ENCODE measurements at places on chromosomes 4 and X.

- no peak for DNase-seq
Observed at GRCh38 chr4:2484185-2484584, 15.3 kb downstream of the RNF4 start.

- DNase-seq, result peak; percentile 28
Observed at GRCh38 chrX:154305541-154306205, 10.1 kb downstream of the TKTL1 start.

- peak; percentile 51 for DNase-seq
Observed at GRCh38 chr4:158535130-158535614, 13.5 kb downstream of the RXFP1 start.

GRCh38 chr4:76584241-76585152, 149.5 kb downstream of the SHROOM3 start:
- DNase-seq, result no peak

- peak; percentile 82 for DNase-seq
Observed at GRCh38 chrX:38805432-38806389, 4.5 kb downstream of the MID1IP1 start.

- DNase-seq, result no peak
Observed at GRCh38 chr4:45580334-45580733, 543.5 kb downstream of the GABRG1 start.

- no peak for DNase-seq
Observed at GRCh38 chr4:53961351-53961750, 103.1 kb downstream of the CHIC2 start.

DNA sequence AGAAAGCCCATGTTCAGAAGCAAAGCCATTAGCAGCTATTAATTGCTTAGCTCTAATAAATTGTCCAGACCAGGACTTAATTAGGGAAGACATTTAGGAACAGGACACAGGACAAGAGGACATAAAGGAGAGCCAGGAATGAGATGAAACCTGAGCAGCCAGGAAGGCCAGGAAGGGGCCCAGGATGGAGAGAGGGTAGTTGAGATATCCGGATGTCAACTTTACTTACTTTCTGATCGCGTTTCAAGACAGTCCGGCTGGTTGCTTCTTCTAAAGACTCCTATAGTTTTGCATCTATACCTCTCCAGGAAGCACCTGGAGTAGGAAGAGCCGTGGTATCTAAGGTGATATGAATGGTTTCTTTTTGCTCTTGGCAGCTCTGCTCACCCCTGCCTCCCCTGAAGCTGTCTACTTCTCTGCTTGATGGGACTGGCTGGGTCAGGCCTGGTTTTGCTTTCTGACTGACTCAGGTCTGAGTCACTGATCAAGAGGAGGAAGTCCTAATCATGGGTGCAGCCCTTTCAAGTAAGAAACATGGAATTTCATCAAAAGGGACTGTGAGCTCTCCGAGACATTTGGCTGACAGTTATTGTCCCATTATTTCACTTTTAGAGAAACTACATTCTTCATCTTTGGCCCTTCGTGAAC, 733.3 kb downstream of the RPA4 start:
- DNase-seq, result peak; percentile 65

GRCh38 chr4:44912980-44913379, 186.6 kb upstream of the GNPDA2 start:
- DNase-seq, result no peak

DNA sequence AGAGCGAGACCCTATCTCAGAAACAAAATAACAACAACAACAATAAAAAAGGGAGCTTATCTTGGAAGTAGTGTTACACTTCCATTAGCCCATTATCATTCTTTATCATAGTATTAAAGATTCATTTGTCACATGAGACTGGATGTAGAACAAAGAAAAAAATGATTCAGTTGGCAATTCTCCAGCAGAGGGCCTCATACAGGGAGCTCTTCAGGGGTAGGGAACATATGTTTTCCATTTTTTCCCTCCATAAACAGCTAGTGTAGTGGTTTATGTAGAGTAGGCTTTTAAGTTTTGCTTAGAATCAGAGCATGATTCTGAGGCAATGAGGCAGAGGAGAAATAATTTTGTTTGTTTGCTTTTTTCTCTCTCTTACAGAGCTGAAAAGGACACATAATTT, 5.8 kb downstream of the CPE start:
- no peak for DNase-seq

GRCh38 chr4:103998756-103999155, 279.0 kb upstream of the TACR3 start:
- no peak for DNase-seq

- no peak for DNase-seq
Observed at GRCh38 chrX:43682726-43683125, 26.6 kb downstream of the MAOA start.

- DNase-seq, result no peak
Observed at GRCh38 chrX:130594453-130594916, 192.7 kb downstream of the RBMX2 start.

- DNase-seq, result peak; percentile 63
Observed at GRCh38 chr4:94595880-94596483, 144.2 kb downstream of the PDLIM5 start.

DNA sequence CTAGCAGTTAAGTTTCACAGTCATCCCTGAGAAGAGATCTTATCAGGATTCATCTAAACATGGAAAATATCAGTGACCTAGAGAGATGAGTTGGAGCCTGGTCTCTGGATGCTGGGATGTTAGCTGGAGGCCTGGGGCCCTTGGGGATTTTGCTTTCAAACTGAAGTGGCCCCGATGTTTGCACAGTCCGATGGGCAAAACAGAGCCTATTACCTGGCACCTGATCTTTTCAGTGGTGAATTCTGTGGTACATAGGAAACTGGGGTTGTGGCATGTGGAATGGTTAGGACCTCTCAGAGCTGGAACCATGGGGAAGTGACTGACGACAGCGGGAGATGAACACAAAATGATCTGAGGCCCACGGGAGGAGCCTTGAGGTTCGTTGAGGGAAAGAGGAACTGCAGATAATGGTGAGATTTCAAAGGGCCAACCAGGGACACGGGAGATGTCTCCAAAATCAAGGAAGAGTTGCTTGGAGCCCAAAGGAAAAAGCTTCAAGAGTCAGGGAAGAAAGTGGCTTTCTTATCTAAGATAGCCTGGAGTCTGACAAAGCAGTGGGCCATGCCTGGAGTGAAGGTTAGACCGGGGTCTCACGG, 17.8 kb upstream of the TENM3 start:
- no peak for DNase-seq

DNA sequence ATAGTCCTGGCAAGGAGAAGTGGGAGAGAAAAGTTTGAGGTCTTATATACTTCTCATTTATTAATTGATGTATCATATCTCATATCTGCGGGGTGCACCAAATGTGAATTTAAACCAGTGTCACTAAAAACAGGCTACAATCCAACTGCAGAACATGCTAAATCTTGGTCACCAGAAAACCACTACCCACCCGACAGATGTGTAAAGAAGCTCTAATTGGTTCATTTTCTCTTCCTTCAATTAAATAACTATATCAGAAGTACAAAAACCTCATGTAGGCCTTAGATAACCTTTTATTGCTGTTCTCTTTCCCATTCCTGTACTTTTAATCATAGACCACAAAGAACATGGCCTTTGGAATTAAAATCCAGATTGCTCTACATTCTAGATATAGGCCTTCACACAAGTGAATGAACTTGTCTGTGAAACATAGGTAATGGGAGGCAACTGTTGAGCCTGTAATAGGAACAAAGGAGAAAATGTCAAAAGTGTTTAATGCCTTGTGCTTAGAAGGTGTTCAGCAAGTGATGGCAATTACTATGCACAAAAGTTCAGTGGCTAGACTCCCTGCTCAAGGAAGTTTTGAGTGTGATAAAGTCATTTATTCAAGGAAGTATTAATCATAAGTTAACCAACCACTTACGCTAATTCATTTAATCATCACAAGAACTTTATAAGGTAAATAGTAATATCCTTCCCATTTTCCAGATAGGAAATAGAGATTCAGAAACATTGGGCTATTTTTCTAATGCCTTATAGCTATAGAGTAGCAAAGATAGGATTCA, 425.6 kb downstream of the INPP4B start:
- no peak for DNase-seq

DNA sequence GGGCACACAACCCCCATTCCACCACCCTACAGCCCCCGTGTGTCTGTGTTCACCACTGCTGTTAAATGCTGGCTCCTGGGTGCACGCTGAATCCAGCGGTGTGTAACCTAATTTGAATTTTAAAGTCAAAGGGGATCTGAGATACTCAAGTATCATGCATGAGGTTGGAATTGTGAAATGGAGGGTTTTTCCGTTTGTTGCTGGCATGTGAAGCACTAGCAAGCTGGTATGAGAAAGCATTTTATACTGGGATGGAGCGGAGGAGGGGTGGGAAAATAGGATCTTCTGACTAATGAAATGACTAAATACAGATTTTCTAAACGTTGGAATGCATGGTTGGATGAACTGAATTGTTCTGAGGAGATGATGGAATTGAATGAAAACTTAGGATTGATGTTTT, 36.9 kb upstream of the FAT1 start:
- no peak for DNase-seq

GRCh38 chr4:54819034-54819433, 161.3 kb downstream of the KIT start:
- DNase-seq, result peak; percentile 7

DNA sequence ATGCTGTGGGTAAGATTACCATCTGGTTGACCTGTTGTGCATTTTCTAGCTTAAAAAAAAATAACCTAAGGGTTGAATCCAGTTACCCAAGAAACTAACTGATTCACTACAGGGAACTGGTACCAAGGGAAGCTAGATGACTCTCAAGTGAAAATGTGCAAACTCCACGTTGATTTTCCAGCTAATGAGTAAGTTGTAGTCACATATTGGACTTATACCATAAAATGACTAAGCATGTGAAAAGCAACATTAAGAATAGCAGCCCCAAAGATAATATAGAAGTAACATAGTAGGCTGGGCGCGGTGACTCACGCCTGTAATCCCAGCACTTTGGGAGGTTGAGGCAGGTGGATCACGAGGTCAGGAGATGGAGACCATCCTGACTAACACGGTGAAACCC, 270.9 kb downstream of the SPRY1 start:
- no peak for DNase-seq

DNA sequence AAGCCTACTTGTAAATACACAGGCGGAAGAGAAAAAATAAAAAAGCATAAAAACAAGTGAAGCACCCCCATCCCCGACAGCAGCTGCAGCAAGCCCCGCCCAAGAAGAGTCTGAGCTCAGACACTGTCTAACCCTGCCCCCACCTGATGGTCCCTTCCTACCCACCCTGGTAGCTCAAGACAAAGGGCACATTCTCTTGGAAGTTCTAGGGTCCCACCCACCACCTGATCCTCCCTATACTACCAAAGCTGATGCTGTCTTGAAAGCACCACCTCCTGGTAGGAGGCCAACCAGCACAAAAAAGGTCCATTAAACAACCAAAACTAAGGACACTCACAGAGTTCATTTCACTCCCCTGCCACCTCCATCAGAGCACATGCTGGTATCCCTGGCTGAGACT, 308.2 kb downstream of the KLHL13 start:
- no peak for DNase-seq

GRCh38 chr4:119570401-119570800, 58.2 kb downstream of the PDE5A start:
- no peak for DNase-seq

GRCh38 chr4:184879271-184879670, 53.5 kb upstream of the ACSL1 start:
- DNase-seq, result no peak

DNA sequence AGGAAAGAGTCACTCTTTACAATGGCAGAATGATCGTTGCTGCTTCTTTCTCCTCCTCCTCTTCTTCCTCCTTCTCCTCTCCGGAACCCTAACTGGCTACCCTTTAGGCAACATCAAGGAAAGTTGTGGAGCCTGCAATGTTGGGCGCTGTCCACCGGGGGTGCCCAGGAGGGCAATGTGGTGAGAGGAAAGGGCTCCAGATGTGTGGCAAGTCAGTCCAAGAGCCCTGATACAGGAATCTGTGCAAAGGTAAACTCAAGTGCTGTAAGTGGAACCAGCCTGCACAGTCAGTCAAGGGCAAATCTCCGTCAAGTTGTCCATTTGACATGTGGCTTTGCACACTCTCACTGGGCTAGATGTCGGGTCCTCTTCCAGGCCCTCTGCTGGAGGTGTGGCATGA, 2.8 kb downstream of the RTL5 start:
- DNase-seq, result no peak

DNA sequence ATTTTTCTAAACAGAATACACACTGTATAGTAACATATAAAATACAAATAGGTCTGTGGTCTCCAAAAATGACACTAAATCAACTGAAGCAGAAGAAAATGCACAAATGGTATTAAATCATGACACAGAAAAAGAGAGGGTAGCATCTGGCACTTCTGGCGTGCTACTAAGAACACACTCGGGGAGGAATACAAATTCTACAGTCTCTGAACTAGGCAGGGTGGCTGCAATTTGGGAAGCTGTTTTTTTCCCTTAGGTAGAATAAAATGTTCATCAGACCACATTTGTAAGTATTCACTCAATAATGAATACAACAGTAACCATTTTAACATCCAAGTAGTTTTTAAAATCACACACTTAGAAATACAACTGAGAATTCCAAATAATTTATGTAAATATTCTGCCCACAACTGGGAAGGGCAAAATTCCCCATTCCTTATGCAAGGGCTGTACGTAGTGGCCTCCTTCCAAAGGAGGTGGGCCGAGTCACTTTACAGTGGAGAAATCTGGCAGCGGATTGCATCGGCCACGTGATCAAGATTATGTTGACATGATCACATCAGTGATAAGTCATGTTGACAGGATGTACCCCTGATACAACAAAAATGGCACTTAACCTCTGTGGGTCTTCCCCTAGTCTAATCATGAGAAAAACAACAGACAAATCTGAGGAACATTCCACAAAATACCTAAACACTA, 101.1 kb downstream of the TSPAN5 start:
- DNase-seq, result no peak

- DNase-seq, result no peak
Observed at GRCh38 chrX:41541386-41541785, 94.2 kb downstream of the NYX start.

GRCh38 chrX:103536071-103536470, 16.8 kb upstream of the RAB40A start:
- no peak for DNase-seq
